NCI-H774 (cell line): ENCODE measurements at places on chromosomes 16 and 17.

GRCh38 chr17:9987779-9988585 is 82.9 kb upstream of the RCVRN start:
- DNase-seq = no peak

DNA sequence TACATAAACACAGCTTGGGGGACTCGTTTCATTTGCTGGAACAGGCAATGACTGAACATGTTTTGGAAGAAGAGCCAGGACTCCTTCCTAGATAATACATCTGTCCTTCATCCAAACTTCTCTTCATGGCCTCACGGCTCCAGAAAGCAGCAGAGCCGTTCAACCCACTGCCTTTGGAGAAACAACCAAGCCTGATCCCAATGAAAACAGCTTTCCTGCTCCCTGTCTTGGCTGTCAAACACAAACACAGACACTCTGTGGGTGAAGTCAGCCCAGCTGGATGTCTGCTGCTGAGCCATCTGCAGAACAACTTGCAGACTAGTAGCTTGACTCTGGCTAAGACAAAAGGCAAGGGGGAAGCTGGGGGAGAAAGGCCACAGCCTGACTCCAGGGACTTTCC is 345.1 kb upstream of the PSMD7 start:
- DNase-seq = no peak

- no peak for DNase-seq
Observed at GRCh38 chr16:85193115-85193493, 80.8 kb upstream of the CIBAR2 start.

GRCh38 chr17:73030501-73030921 is 62.0 kb downstream of the SLC39A11 start:
- DNase-seq = no peak

DNA sequence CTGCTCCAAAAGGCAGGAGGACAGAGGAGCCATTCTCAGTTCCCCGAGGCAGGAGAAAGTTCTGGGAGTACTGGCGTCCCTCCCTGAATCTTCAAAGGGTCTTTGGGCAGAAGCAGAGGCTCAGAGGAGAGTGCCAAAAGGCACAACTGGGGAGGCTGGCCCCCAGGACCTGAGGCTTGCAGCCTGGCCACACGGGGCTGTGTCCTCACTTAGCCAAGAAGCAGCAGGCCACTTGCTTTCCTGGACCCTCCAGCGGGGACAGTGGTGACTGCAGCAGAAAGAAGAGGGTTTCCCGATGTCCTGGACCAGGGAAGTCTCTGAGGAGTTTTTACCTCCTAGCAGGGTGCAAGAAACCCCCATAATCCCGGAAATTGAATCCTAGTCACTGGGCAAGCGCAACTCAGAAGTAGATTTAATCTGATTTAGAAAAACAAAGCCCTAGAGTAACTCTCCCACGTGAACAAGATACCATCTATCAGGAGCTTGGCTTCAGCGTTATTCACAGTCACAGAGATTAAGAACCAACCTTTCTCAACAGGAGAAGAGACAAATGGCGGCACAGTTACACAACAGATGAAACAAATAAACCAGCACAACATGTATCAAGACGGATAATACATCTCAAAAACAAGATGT is 25.5 kb upstream of the BCO1 start:
- DNase-seq = no peak

- DNase-seq = no peak
Observed at GRCh38 chr17:42027590-42027889, 7.7 kb downstream of the NKIRAS2 start.

GRCh38 chr17:75619506-75620431 is 13.5 kb upstream of the SMIM5 start:
- no peak for DNase-seq

GRCh38 chr16:81541314-81541713 is 96.7 kb downstream of the CMIP start:
- DNase-seq = no peak

DNA sequence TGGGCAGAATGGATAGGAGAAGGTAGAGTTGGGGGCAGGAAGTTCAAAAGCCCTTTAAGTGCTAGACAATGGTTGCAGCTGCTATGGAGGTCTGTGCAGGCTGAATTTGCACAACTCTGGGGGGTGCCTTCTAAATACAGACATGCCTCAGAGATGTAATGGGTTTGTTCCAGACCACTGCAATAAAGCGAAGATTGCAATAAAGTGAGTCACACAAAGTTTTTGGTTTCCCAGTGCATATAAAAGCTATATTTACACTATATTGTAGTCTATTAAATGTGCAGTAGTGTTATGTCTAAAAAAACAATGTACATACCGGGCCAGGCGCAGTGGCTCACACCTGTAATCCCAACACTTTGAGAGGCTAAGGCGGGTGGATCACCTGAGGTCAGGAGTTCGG is 60.5 kb upstream of the MYOCD start:
- DNase-seq = no peak

- no peak for DNase-seq
Observed at GRCh38 chr17:36592716-36593321, 1.1 kb downstream of the DHRS11 start.

- no peak for DNase-seq
Observed at GRCh38 chr17:21170809-21171208, 43.2 kb downstream of the TMEM11 start.

DNA sequence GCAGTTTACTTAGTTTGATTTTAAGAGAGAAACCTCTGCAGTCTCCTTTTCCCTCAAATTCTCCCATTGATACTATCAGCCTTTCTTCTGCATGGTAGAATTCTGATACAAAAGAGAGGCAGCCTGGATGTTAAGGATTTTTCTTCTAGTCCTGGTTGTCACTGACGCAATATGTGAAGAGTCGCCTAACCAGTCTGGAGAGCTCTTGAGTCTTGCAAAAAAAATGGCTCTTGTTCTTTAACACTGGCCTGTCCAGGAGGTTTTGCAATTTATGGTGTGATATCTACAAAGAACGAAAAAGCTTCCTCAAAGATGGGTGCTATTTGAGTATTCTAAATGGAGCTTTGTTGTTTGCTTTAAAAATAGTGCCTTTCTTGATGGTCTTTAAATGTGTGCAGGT is 28.9 kb downstream of the COX10 start:
- DNase-seq = no peak

DNA sequence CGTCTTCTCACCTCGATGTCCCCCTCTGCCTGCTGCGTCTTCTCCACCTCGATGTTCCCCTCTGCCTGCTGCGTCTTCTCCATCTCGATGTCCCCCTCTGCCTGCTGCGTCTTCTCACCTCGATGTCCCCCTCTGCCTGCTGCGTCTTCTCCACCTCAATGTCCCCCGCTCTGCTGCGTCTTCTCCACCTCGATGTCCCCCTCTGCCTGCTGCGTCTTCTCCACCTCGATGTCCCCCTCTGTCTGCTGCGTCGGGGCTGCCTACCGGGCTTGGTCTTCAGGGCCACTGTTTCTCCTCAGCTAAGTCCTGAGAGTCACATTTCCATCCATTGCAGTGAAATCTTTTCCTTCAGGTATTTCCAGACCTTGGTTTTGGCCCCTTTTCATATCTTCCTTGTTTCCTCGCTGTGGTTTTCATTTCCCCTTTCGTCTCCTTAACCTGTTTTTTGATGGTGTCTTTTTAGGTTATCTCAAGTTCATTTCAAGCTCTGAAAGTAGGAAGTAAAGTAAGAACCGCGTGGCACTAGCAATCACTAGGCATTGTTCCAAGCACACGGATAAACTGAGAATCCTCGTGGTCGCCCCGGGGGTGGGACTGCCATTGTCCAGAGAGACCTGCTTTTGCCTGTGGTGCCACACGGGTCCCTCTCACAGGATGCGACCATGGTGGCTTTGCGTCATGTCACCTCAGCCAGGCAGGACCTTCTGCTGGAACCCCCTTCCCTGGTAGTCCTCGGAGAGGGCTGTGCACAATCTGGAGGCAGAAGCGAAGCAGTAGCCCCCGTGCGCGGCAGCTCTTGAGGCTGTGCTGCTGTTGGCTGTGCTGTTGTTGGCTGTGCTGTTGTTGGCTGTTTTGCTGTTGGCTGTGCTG is 9.5 kb upstream of the ZNF750 start:
- no peak for DNase-seq

GRCh38 chr16:31467151-31467773 is 4.7 kb upstream of the TGFB1I1 start:
- no peak for DNase-seq

DNA sequence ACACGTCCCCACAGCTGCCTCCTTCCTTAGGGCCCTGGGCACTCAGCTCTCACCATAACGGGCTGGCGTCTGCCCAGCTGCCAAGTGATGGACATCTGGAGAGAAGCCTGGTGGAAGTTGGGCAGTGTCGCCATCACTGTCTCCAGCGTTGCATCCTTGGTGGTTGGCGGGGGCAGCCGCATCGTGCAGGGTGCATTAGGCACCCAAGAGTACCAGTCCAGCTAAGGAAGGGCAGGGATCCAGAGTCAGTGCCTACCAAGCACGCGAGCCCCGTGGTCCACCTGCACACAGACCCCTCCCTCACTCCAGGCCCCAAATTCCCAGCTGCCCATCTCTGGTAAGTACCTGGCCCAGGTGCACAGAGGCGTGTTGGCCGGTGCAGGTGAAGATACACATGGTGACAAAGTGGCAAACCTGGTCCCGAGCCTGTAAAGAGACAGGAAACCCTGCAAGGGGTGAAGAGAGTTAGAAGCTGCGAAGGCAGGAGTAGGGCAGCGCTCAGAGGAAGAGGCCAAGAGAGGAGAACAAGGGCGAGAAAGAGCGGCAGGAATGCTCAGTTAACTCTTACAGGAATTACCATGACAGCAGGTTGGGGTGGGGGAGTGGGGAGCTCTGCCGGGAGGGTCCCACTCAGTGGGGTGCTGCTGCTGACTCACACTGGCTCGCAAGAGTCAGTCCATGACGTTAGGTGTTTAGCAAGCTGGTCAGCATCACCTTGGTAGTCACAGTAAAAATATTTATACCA is 9.5 kb downstream of the ALOX15 start:
- no peak for DNase-seq

GRCh38 chr17:1398931-1399678 is 917 bp downstream of the YWHAE start:
- DNase-seq = peak; percentile 8

DNA sequence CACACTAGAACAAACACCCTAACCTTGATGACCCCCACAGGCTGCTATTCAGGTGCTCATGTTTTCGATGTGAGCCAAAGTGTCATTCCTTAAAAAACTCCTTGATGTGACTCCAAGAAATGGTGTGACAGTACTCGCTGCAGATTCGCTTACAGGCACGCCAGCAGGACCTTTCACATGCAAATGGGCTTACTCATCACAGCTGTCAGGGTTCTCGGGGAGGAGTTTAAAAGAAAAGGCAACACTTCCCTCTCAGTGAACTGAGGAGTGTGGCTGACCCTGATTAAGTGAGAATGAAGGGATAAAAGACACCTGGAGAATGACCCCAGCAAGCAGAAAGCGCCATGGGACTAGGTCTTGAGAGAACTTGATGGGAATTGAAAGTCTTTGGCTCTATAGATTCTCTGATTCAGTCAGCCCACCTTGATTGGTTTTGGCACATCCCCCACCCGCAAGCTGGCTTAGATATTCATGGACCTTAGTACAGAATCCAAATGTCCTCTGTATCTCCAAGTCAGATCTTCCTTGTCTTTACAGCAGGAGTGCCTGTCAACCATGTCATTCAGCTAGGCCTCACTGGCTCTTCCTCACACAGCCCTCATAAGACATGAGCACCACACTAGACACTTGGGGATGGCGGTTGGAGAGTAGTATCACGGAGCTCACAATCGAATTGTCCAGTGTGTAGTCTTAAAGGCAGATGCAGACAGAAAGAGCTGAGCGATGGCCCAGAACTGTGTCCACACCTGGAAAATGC is 82.6 kb downstream of the HIC1 start:
- no peak for DNase-seq

DNA sequence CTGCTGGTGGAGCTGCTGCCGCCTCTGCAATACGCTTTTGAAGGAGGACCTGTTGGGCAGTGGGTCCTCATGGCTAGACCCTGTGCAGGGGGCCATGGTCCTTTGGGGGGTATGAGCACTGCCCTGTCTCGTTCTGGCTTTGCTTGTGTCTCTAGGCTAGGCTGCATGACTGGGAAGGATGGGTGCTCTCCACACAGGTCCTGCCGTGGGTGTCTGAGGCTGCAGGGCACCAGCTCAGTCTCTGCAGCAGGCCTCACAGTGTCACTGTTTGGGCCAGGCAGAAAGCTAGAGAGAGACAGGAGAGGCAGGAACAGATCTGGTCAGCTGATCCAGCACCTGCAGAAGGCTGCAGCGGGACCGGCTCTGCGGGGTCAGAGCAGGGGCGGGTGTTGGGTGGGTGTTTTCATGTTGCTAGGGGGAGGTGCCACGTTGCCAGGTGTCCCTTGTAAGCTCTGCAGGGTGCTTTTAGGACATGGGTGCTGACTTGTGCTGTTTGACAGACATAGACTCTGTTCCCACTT is 111.4 kb downstream of the SNX29 start:
- peak; percentile 50 for DNase-seq

DNA sequence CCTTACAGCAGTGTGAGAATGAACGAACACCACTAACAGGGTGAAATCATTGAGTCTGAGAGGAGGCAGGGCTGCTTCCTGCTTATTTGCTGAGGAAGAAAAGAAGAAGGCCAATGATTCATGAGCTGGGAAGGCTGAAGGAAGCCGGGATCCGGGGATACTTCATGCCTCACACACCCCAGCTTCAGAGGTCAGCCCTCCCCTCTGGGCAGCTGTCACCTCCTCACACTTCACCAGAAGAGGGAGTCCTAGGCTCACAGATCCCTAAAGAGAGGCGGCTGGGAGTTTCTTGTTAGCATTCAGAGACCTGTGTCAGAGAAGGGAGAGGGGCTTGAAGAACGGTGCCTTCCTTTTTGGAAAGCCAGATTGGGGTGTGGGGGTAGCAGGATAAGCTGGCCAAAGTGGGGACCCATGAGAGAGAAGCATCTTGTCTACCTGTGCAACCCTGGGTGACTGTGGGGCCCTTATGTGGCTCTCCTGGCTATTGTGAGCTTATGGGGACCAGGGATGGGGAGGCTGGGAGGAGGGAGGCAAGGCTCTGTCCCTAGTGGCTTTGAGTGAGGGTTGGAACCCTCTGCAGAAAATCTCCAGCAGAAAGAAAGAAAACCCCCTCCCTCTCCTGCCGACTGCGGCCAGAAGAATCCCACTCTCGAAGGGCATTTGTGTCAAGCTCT is 94.6 kb downstream of the RGS9 start:
- peak; percentile 67 for DNase-seq

GRCh38 chr17:55446581-55447205 is 25.1 kb upstream of the MMD start:
- no peak for DNase-seq

GRCh38 chr16:55711959-55712876 is 56.4 kb downstream of the SLC6A2 start:
- DNase-seq = peak; percentile 30

DNA sequence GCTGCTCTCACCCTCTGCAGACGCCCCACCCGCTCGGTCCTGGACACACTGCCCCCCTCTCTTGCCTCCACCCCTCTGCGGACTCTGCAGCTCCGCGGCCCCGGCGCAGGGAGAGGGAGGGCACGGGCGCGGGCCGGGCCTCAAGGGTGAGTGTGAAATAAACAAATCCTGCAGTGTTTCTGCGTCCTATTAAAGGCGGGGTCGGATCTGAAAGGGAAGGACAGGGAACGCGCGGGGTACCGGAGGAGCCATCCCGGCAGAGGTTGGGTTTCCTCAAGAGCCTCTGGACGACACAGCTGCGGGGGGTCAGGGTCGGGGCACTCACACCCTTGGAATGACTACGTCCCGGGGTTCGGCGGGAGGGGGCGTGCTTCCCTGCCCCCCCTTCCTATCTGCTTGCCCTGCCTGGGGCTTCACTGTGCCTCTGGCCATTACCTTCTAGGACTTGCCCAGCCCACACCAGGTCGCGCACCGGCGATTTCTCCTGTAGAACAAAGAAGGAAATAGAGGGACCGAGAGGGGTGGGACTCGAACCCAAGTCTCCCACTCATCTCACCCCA is 466 bp upstream of the HSF4 start:
- no peak for DNase-seq

- no peak for DNase-seq
Observed at GRCh38 chr17:56785997-56786680, 47.6 kb downstream of the C17orf67 start.

- DNase-seq = no peak
Observed at GRCh38 chr16:4691666-4692412, 1.5 kb upstream of the NUDT16L1 start.
